Camera-type eye (tissue), 1 donor: ENCODE measurements at places on chromosomes 16 and 17. TPM values are rescaled to one million over a fixed set of nuclear protein-coding genes. Genes with fewer than 3 reads are reported as not detected.

The IL32 gene
- total RNA-seq: 33.9 TPM

The ADAMTS18 gene
- total RNA-seq: 49.5 TPM

The GP2 gene
- not detected for total RNA-seq

The ABCC12 gene
- total RNA-seq: not detected

The ITGAD gene
- total RNA-seq: not detected

The LPO gene
- total RNA-seq: 0.44 TPM

The ZP2 gene
- 0.33 TPM for total RNA-seq

The ADORA2B gene
- 13.1 TPM for total RNA-seq

The VMP1 gene
- 213 TPM for total RNA-seq

The CCL16 gene
- total RNA-seq: not detected

The CDC42EP4 gene
- total RNA-seq: 157 TPM

The FTO gene
- 202 TPM for total RNA-seq
